Activated T-cell treated with anti-CD3 and anti-CD28 coated beads for 24 hours (primary cell): ENCODE measurements at places on chromosomes 7 and 10.

- no peak for DNase-seq
These were observed 5.9 kb downstream of the PLOD3 start for GRCh38 chr7:101211501-101211900.

DNA sequence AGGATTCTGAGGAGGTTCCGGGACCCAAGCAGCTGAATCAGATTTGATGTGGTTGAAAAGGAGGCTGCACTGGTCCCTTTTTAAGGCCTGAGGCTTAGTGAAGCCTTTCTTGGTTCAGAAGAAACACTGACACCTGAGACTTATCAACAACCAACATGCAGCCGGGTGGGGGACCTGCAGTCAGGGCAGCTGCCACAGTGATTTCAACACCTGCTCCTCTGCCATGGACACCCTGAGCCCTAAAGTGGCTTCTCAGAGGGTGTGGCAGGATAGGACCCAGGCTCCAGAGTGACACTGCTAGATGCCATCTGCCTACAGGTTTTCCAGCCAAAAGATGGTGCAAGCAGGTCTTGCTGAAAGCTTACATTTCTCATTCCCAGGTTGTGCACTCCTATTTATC, 99.3 kb downstream of the COL13A1 start:
- DNase-seq, result no peak

DNA sequence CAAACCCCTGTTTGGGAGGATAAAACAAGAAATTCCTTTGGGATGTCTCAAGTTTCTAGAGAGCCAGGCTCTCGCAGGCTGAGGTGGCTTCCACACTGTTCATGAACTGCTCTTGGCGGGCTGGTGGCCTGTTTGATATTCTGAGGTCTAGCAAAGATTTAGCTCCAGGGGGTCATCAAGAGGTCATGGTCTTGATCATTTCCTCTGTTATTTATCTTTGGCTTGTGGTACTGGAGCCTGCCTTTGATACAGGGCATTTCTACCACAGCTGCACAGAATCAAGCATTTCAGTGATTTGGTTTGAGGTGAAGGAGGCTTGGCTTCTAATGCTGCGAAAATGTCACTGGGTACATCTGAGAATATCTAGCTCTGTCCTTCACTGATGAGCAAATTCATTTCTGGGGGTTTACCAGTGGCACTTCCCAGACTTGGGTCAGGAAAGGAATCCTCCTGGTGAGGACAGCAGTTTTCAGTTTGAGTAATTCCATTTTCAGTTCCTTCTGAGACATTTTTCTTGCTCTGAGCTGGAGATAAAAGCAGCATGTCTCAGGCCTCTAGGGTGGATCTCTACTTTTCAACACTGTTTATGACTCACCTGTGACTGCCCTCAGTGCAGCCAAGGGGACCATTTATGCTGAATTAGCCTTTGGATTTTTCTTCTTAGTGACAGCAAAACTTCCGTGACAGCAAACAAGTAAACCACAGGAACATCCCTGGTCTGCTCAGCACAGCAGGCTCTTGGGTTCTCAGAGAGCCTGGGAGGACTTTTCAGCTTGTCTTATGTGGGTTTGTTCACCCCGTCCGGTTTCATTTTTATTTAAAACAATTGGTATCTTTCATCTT, 312.0 kb downstream of the RNLS start:
- peak; percentile 44 for DNase-seq

DNA sequence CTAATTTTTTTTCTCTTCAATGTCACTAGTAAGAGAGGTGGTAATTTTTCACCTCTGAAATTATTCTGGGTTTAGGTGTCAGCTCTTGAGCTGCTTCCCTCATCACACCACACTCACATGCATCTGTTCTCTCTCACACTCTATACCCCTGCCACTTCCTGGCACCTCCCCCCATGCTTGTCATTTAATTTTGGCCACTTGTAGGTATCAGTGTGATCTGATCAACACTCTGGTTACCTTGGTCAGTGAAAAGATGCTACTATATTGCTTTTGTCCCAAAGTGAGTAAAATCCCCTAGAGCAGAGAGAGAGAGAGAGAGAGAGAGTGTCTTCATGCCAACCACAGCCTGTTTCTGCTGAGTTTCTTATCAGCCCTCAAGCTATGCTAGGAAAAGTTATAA, 42.5 kb downstream of the STK17A start:
- peak; percentile 18 for DNase-seq

- DNase-seq, result no peak
These were observed 72.0 kb upstream of the CALCR start for GRCh38 chr7:93646538-93646937.

GRCh38 chr10:101032637-101033224, 1.7 kb downstream of the SFXN3 start:
- DNase-seq, result peak; percentile 50
